ENCODE measurements at places on chromosomes 5 and 9. TPM values are rescaled to one million over a fixed set of nuclear protein-coding genes. Genes with fewer than 3 reads are reported as not detected.

- peak; percentile 94 for DNase-seq
Measured at GRCh38 chr9:113620377-113621161, 157.0 kb downstream of the RGS3 start.

DNA sequence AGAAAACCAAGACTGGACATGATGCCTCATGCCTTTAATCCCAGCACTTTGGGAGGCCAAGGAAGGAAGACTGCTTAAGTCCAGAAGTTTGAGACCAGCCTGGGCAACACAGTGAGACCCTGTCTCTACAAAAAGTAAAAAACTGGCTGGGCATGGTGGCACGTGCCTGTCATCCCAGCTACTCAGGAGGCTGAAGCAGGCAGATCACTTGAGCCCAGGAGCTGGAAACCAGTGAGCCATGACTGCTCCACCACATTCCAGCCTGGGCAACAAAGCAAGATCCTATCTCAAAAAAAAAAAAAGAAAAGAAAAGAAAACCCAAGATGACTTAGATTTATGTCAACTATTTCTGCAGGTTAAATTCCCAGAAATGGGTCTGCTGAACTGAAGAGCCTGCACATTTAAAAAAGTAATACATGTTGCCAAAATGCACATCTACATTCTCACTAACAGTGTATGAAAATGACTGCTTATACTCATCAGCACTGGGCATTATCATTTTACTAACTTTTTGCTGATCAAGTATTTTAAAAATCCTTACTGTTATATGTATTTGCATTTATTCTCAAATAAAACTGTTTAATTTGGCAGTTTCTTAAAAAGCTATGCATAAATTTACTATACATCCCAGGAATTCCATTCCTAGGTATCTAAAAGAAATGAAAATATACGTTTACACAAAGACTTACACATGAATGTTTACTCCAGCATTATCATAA is 14.3 kb downstream of the ERMP1 start:
- DNase-seq: no peak

The LEAP2 gene
- total RNA-seq: 1.9 TPM

The SPINK13 gene
- not detected for total RNA-seq

Measured in A172 (cell line).